ENCODE measurements at places on chromosomes 11 and 22. TPM values are rescaled to one million over a fixed set of nuclear protein-coding genes. Genes with fewer than 3 reads are reported as not detected.

The TNNI2 gene
- total RNA-seq = not detected

The MRGPRX3 gene
- not detected for total RNA-seq

The OR52N4 gene
- not detected for total RNA-seq

The TRMT2A gene
- 61.3 TPM for total RNA-seq

The FAM180B gene
- not detected for total RNA-seq

The SORL1 gene
- 78.3 TPM for total RNA-seq

The MRGPRF gene
- total RNA-seq = 10.8 TPM

The SCN3B gene
- 2.2 TPM for total RNA-seq

The SLC22A12 gene
- not detected for total RNA-seq

The SYT13 gene
- total RNA-seq = 17.1 TPM

The MS4A3 gene
- total RNA-seq = not detected

The LYVE1 gene
- total RNA-seq = 0.94 TPM

The TBX10 gene
- total RNA-seq = not detected

The KDM2A gene
- total RNA-seq = 38.0 TPM

The P2RY6 gene
- total RNA-seq = not detected

The WT1 gene
- 0.21 TPM for total RNA-seq

The GDPD5 gene
- total RNA-seq = 4.9 TPM

DNA sequence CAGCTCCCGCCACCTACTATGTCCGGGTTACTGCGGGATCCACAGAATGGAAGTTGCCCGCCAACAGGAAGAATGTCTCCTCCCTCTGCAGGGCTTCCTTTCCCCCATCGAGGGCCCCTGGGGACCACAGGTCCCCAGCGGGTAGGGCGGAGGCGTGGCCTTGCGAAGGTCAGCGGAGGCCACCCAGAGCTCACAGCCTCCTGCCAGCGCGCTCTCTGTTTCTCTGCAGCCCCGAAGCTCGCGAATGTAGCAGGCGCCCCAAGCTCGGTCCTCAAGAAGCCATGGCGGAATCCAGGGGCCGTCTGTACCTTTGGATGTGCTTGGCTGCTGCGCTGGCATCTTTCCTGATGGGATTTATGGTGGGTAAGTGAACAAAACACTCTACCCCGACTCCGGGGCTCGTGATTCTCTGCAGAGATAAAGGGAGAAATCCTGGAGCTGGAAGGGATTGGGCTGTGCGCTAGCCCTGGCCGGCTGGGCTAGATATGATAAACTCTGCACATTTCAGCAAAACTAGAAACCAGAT lies at the start of gene NAALAD2:
NAALAD2 (plus strand) TSS at position 186 of the 526 bp plus-strand sequence; CDS start at position 282, 96 bp downstream.
- DNase-seq = peak; percentile 87

- no peak for DNase-seq
Observed at GRCh38 chr11:126891556-126892217, 108.9 kb downstream of the KIRREL3 start.

- DNase-seq = peak; percentile 51
Observed at GRCh38 chr11:559020-559620, 1.4 kb downstream of the LMNTD2 start.

GRCh38 chr11:81165164-81165563 lies 1568.5 kb downstream of the FAM181B start:
- peak; percentile 58 for DNase-seq

DNA sequence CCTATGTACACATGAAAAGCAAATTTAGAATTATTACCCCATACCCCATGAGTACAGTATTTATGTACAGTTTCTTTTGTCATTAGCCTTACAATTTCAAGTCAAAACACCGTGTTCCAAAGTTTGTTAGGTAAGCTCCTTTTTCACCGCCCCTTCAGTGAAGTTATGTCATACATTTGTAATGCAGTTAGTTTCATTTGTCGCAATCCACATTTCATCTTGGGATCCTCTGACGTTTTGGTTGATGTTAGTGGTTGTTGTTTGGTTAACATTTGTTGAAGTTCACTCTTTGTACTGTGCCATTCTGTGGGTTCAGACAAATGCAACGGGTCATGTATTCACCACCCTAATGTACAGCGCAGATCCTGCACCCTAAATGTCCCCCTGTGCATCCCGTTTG lies 45.2 kb downstream of the ARHGEF12 start:
- DNase-seq = no peak

DNA sequence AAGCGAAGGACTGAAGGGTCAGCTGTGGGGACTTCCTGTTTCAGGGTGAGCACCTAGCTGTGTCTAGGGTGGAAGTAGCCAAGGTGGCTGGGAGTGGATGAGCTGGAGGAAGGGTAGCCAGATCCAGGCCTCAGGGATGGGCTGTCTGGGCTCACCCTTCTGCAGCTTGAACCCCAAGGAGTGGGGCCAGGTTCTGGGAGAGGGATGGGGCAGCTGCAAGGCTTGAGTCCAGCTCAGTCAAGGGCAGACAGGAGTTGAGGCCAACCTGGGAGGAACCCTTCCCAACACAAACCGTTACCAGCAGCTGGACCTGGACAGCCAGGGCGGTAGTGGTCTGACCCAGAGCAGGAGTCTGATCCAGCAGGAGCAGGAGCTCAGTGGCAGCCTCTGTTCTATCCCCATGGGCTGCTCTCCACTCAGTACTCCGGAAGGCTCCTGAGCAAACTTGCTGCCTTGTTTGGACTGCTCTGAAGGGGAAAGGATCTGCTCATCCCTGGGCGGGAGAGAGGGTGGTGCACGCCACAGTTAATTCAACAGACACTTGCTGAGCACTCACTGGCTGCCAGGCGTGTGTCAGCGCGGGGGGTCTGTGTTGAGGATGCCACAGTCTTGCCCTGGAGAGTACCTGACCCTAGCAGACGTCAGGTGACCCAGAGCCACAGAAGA lies 53.8 kb upstream of the THY1 start:
- DNase-seq = no peak

GRCh38 chr11:96006037-96006436 lies 82.1 kb upstream of the MTMR2 start:
- DNase-seq = no peak

- no peak for DNase-seq
Observed at GRCh38 chr22:30208631-30209603, 37.6 kb downstream of the LIF start.

DNA sequence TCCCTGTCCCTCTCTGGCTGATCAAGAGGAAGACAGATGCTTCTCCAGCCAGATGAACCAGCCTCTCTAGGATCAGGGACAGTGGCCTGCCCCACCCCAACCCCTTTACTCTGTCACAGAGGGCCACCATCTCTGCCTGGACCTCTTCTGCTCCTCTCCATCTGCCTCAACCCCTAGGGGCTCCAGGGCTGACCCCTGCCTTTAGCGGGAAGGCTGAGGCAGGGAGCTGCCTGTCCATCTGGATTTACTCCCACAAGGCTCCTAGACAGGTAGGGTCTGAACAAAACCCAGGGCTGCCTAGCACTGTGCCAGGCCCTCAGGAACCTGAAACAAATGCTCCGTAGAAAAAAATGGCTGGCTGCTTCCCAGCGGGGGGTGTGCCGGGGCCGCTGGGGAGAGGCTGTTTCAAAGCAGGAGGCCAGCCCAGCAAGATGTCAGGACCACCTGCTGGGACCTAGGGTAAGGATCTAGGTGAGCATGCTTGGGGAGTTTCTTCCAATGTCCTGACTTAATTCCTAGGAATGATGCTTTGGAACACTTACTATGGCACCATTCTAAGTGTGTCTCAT lies 3.2 kb downstream of the CHST1 start:
- DNase-seq = no peak

DNA sequence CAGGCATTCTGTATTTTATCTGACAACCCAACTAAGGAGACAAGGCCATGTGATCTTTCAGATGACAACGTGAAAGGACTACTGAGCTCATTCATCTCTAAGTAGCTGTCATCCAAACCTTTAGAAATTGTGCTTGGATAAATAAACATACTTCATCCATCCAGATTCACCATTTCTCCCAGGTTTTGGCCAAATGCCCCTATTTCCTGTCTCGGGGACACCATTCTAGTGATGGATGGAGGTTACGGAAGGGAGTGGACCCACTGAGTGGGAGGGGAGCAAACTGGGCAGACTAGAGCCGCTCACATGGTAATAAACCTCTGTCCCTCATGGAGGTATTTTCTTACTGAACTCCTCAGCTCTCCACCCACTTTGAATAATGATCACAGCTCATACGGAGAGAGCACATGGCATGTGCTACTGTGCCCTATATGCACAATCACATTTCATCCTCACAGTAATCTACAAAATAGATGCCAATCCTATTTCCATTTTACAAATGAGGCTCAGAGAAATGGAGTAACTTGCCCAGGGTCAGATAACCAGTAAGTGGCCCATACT lies 114.4 kb downstream of the SLC1A2 start:
- no peak for DNase-seq

DNA sequence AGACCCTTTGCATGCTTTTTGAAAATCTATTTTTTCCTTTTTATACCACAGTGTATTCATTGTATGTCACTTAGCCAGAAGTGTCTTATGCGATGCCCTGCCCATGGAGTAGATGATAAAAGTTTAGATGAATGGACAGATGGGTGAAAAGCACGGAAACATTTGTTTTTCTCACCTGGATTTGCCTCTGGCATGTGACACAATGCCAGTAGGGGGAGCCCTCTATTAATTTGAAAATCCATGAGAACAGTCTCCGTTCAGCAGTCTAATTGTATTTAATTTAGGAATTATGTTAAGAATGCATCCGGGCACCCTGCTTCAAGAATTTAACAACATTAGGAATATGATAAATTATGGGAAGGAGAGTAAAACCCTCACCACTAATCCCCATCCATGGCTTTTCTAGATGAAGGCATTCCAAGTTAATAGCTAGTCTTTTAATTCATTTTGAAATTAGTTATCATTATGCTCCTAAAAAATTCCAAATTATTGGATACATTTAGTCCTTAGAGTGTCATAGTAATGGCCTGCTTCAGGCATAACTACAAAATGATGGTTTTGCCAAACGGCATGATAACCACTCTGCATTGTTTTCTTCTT lies 55.3 kb upstream of the ALKBH3 start:
- DNase-seq = peak; percentile 72

DNA sequence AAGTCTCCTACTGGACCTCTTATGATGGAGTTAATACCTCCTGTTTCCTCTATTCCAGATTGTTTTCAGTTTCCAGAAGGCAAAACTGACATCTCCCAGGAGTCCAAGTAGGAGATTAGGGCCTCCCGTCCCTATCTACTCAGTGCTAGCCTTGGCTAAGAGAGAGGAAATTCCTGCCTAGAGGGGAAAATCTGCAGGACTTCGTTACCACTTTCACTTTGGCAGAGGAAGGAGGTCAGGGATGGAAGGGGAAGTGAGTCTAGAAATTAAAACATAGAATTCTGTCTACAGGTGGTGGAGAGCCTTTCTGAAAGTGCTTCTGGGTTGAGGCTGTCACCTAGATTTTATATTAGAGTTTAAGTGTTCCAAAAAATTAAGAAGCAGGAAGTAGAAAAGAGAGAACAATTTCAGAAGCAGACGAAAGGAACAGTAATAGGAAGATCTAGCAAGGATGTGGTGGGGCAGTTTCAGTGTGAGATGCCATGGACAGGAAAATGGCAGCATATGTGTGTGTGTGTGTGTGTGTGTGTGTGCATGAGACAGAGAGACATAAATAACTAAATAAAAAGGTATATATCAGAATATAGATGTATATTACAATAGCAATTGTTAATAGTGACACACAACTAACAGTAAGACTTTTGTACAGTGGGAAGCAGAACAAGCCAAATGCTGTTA lies 2.4 kb upstream of the TRIM68 start:
- no peak for DNase-seq

GRCh38 chr11:6606471-6607189 lies 3.1 kb downstream of the ILK start:
- DNase-seq = peak; percentile 97

DNA sequence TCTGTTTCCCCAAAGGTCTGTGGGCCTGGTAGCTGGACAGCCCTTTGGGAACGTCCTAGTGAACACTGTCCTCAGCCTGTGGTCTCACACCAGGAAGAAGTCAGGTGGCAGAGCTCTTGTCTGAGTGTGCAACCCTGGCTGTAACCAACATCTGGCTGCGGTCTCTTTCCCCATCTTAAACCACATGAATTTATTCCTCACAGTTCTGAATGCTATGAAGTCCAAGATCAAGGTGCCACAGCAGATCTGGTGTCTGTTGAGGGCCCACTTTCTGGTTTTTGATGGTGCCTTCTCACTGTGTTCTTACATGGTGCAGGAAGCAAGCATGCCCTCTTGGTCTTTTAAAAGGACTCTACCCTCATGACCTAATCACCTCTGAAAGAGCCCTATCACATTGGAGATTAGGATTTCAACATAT lies 2.7 kb downstream of the UPB1 start:
- no peak for DNase-seq

DNA sequence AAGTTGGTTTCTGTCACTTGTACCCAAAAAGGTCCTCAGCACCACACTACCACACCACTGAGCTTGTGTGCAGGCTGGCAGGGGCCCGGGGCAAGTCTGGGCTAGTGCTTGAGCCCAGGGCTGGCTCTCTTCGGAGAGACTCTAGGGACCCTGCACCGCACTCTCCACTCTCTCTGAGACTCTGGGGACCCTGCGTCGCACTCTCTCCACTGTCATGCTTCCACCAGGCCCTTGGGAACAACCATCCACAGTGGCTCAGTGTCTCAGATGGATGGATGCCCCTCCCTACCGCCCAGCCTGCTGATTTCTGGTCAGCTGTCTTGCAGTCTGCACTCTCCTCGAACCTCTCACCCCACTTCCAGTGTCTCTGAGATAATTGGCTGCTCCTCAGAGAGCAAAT lies 2.0 kb upstream of the SBF1 start:
- DNase-seq = no peak

- no peak for DNase-seq
Observed at GRCh38 chr11:117633976-117634755, 162.8 kb downstream of the DSCAML1 start.

GRCh38 chr11:46360878-46361277 lies 13.6 kb downstream of the DGKZ start:
- no peak for DNase-seq

- no peak for DNase-seq
Observed at GRCh38 chr22:17734187-17734586, 40.1 kb downstream of the BID start.

DNA sequence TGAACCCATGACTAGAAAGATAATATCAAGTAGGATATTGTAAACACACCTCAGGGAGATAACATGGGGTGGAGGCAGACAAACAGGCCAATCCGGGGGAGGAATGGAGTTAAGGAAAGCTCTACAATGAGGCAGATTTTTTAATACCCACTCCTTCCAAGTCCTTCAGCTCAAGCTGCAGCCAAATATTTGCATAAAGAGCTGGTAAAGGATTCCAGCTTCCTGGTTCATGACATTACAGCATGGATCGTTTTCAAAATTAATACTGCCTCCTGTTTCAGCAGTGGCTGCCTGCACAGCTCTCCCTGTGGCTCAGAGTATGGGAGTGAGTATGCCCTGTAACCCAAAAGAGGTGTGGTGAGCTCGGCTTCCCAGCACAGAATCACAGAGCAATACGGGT lies 5.1 kb downstream of the POU2AF3 start:
- DNase-seq = no peak
